ENCODE measurements at places on chromosomes 3 and 15.
A peak's percentile ranks its signal among the peaks of the same experiment; 100 is the strongest.

- no peak for DNase-seq
Observed at GRCh38 chr15:71782422-71783165, 27.8 kb upstream of the NR2E3 start.

DNA sequence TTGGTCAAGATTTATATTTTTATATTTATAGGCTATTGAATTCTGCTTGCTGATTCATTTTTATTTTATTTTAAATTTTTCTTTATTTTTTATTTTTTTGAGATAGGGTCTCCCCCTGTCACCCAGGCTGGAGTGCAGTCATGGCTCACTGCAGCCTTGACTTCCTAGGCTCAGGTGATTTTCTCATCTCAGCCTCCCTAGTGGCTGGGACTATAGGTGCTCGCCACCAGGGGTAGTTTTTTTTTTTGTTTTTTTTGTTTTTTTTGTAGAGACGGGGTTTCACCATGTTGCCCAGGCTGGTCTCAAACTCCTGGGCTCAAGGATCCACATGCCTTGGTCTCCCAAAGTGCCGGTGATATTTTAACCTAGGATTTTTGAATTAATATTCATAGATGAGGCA is 31.2 kb downstream of the NR2E3 start:
- no peak for DNase-seq

DNA sequence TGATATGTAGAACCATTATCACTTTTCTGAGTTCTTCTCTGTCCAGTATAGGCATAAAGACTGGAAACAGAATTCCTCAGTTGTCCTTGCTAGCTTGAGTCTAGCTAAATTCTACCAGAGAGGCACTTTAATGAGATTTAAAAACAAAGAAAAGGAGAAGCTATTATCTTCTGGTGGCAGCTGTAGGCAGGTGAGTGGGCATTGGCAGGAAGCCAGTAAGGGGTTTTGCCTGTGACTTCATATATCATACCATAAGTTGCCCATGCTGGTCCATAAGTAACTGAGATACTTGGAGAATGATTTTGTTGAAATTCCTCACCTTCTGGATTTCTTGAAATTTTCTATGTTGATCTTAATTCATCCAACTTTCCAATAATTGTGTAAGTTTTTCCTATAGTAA is 402.3 kb upstream of the TGFBR2 start:
- DNase-seq = no peak

DNA sequence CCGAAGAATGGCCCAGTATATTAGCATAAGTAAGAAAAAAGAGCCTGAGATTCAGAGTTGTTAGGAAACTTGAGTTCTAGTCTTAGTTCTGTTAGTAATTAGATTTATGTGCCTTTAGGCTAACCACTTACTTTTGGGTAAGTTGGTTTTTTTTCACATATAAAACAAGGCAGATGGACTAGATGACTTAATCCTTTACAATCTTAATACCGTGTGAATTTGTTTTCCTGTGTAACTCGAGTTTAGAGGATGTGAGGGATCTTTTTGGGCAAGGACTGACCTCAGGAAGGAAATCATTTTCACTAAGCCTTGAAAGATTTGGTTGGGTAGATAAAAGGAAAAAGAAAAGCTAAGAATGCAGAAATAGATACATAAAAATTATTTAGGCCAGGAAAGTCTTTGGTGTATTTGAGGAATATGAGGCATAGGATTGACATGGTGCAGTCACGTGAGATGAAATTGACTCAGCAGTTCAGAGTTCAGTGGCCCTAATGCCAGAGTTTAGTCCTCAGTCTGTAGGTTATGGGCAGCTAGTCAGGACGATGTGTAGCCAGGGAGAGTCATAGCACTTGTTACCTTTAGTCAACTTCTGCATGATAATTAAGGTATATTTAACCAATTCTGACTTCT is 34.6 kb downstream of the PAK2 start:
- no peak for DNase-seq

- no peak for DNase-seq
Observed at GRCh38 chr3:70766301-70766700, 453.9 kb upstream of the MDFIC2 start.

DNA sequence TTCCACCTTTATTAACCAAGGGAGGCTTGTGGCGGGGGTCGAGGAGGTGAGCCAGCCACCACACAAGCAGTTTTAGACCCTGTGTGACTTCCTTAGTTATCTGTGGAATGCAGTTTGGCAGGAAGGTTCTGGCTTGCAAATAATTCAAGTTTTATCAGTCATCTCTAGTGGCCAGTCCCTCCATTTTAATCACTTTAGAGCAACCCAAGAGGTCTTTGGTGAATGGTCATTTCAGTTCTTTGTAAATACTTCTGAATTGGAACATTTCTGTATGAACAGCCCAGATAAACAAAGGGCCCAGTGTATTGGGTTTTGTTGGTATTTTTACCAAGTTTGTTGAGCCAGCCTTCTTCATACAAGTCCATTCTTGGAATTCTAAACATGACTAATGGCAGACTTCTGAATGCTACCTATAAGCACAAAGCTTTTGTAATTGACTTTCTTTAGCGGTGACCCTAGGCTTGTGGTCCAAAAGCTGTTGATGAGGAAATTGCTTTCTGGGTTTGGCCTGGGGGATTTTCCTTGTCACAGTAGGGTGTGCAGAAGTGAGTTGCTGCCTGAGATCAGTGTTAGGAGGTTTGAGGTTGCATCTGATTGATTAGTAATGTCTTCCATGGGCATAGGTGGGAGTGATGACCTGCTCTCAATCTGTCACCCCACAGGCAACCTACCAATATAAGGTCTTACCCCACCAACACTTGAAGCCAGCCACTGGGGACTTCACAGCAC is 193.3 kb upstream of the TOPAZ1 start:
- peak; percentile 57 for DNase-seq

DNA sequence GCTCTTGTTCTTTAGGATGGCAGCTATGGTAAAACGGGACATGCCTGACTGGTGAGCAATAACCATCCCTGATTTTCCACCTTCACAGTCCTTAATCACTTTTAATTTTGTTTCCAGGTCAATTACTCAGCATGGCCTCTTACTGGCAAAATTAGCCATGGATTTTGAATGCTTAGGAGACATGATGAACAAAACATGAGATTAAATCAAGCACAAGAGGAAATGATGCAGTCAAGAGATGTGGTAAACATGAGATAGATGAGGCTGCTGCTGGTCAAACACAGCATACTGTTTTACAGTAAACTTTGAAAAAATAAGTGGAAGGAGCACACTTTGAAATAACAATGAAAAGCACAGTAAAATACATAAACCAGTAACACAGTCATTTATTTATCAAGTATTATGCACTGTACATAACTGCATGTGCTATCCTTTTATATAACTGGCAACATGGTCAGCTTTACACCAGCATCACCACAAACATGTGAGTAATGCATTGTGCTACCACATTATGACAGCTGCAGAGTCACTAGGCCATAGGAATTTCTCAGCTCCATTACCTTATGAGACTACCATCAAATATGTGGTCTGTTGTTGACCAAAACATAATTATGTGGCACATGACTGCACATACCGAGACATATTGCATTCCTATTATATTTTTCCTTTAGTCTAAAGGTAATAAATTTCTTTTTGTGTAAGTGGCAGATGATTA is 30.1 kb upstream of the ZNF502 start:
- no peak for DNase-seq

- DNase-seq = no peak
Observed at GRCh38 chr3:192516820-192517219, 210.5 kb downstream of the FGF12 start.

DNA sequence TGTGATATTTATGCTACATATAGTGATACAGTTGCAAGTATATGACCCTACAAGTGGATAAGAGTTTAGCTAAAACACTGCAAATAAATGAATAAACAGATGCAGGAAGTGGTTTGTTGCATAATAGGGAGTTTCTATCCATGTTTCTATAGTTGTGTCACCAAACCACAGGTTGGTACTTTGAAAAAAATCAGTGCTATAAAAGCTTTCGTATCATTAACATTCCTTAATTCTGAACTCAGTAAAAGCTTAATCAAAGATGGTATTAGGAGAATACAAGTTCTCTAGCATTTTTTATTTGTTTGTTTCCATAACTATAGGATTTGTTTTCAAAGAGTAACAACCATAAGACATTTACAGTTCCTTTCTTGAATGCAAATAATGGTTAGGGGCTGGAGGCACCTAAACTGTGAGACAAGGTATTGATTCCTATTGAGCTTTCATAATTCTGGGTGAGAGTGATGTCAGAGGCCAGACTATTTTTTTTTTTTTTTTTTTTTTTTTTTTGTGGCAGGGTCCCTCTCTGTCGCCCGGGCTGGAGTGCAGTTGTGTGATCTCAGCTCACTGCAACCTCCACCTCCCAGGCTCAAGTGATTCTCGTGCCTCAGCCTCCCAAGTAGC is 29.6 kb downstream of the CPOX start:
- DNase-seq = no peak

DNA sequence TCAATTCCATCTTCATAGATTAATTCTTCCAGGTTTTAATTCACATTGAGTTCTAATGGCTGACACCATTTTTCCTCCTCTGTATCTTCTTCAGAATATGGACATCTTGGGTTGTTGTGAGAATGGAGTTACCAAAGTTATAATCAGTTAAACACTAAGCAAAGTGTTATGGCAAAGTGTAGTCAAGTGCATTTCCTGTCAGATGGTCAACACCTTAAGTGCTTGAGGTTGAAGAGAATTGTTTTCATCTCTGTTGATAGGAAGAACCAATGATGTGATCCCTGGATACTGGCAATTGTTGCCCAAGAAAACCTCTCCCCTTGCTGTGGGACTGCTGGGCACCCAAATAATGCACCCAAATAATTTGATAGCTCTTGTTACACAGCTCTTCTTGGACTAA is 102.6 kb upstream of the SATB1 start:
- no peak for DNase-seq

DNA sequence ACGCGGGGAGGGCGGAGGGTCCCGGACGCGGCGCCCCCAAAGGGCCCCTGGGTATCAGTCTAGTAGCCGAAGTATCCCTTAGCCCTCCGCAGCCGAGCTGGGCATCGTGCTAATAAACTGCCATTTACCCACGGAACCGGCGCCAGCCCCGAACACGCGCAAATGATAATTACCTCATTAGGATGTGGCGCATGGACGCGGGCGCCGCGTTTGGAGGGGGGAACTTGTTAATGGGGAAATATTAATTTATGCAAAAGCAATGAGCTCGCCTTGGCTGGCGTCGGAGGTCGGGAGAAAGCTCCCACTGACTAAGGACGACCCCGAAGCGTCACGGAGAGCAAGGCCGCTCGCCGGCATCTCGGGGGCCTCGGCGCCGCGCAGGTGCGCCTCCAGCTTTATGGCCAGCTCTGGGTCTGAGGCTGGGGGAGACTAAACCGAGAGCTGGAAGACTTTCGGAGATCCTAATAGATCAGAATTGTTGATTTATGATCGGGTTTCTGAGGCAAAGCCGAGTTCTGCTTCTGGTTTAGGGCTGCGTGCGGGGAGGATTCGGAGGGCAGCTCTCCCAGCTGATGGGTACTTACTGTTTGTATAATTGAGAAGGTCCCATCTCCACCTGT is 474 bp upstream of the FEZF2 start:
- no peak for DNase-seq

DNA sequence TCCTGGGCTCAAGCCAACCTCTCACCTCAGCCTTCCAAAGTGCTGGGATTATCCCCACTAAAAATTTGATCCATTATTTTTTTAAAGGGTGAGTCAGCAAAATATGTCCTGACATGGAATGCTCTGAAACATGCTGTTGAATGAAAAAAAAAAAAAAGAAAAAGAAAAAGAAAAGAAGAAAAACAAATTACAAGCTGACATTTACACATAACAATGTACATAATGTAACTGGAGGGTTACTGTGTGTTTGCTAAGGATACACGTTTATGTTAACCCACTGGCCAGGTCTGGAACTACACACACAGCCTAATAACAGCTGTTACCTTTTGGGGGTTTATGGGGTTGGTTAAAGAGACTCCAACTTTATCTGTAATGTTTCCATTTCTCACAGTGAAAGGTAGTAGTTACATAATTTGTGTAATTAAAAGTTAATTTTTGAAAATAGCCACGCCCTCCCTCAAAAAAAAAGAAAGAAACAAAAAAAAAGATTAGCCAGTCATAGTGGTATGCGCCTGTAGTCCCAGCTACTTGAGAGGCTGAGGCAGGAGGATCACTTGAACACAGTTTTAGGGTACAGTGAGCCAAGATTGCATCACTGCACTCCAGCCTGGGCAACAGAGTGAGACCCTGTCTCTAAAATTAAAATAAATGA is 3.1 kb upstream of the MESP2 start:
- no peak for DNase-seq

DNA sequence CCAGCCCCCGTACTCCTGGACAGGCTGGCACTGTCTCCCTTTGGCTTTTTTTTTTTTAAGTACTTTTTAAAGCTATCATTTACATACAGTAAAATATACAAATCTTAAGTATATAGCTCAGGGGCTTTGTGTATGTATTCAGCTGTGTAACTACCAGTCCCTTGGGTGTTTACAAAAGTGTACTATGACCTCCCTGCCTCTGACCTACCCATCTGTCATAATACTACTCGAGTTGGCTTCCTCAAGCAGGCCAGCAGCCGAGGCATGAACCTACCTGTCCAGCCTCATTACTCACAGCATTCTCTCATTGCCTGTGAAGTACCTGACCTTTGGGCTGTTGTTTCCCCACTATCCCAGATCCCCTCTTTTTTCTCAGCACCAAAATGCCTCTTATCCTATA is 33.2 kb downstream of the ABHD2 start:
- DNase-seq = peak; percentile 89

GRCh38 chr3:17969985-17970568 is 227.6 kb upstream of the TBC1D5 start:
- no peak for DNase-seq

DNA sequence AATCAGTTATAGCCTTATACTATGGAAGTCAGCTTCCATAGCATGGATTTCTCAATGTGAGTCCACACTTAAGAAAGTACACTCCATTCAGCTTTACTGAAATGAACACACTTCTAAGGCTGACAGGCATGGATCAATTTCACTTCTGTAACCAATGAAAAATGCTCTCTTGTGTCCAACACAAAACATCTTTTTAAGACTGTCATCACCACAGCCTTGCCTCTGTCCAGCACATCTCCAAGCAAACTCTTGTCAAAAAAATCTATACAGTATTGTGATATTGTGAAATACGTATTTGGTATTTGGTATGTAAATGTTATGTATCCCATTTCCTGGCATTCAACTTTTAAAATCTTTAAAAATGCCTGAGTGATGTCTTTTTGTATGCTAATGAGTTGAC is 208.7 kb downstream of the RAP2B start:
- DNase-seq = no peak

DNA sequence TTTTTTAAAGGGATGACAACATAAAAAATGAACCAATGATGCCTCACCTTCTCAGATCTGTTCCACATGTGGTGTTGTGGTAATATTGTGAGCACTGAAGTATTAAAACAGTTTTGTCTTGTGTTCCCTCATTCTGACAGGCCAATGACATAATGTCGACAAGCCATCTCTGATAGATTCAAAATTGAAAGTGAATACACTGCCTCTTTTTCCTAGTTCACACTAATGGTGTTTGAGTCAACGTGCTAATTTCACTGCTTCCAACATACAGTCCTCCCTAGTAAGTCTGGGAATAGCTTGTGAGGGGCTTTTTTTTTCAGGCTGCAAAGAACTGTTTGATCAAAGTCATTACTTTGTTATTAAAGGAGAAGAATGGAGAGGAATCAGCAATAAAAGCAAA is 82.8 kb downstream of the ROBO2 start:
- DNase-seq = no peak

- DNase-seq = no peak
Observed at GRCh38 chr15:64162478-64162868, 349 bp downstream of the PPIB start.

- DNase-seq = no peak
Observed at GRCh38 chr3:31102196-31102879, 207.9 kb upstream of the GADL1 start.

- DNase-seq = no peak
Observed at GRCh38 chr3:187375581-187375980, 7.4 kb downstream of the RTP4 start.

Measured in T47D (cell line).